ENCODE measurements at places on chromosomes 5 and 9. TPM values are rescaled to one million over a fixed set of nuclear protein-coding genes. Genes with fewer than 3 reads are reported as not detected.

The NUTM2F gene
- total RNA-seq, result not detected

The AQP7 gene
- 2.1 TPM for total RNA-seq

The GALNT10 gene
- 5.6 TPM for total RNA-seq

The HSPB3 gene
- total RNA-seq, result not detected

The CDX1 gene
- 0.77 TPM for total RNA-seq

The CENPK gene
- total RNA-seq, result not detected

The XRCC4 gene
- total RNA-seq, result 5.5 TPM

The ZFP62 gene
- total RNA-seq, result 43.6 TPM

The IFNB1 gene
- not detected for total RNA-seq

The TMEM232 gene
- 19.3 TPM for total RNA-seq

The SLU7 gene
- total RNA-seq, result 34.6 TPM

The DMRT3 gene
- total RNA-seq, result 0.18 TPM

The CSF1R gene
- total RNA-seq, result 32.9 TPM

The CDK7 gene
- total RNA-seq, result 4.4 TPM

DNA sequence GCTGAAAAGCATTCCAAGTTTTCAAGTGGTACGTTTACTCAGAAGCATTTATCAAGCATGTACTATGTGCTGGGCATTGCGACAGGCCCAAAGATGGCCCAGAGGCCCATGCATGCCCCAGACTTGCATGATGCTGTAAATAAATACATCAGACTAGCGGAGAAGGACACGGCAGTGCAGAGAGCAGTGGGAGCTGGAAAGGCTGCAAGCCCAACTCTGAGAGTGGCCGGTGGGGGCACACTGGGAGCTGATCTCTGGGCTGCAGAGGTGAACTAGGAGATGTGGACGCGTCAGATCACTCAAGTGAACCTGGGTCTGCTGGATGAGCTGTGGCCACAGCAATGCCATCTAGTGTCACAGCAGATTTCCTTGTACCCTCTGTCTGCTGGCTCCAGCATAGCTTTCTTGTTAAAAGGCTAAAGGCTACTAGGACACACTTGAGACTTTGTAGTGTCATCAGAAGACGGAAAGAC lies 246.9 kb downstream of the FANCC start:
- no peak for DNase-seq

DNA sequence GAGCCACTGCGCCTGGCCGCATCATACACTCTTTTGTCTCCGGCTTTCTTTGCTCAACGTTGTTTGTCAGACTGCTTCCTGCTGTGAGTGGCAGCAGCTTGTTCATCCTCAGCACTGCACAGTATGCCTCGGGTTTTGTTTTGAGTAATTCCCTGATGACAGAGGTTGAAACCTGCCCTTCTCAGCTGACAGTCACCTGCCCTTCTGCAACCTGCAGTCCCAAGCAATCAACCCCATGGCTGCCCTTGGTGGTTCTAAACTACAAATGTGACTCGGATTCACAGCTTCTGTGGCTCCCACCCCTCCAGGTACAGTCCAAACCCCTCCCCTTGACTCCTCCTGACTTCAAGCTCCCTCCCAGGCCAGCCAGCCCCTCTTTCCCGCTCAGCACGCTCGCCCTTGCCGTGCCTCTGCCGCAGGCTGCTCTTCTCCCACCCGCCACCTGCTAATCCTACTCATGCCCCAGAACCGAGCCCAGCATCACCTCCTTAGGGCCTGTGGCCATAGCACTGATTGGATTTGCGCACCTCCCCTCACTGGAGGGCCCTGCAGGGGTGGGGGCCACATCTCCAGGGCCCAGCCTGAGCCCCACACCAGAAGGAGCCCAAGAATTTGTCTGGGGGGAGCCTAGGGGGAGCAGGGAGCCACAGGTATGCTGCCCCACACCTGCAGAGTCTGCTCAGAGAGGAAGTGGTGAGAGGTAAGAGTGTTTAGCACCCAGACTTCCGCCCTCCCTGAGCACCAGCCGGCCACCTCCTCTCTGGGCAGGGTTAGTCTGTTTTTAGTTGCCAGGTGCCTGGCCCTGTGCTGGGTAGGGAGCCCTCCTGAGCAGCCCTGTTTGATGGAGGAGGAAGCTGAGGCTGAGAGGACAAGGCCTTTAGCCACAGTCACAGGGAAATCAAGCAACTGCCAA lies 10.1 kb downstream of the EEIG1 start:
- DNase-seq, result no peak

DNA sequence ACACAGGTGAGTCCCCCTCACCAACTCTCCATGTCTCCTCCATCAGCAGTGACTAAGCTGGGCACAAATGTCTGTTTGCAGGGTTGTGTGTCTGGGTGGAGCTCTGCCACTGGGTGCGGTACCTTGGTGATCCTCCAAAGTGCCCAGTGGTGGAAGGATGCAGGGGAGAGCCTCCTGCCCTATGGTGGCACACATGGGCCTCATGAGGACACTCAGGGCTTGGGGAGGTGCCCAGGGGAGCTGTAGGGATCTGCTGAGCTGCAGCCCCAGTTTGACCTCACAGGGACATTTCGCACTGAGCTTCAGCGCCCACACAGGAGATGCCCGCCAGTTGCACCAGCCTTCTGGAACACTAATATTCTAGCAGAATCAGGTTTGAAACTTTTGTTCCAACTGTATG lies 29.5 kb downstream of the S1PR3 start:
- no peak for DNase-seq

DNA sequence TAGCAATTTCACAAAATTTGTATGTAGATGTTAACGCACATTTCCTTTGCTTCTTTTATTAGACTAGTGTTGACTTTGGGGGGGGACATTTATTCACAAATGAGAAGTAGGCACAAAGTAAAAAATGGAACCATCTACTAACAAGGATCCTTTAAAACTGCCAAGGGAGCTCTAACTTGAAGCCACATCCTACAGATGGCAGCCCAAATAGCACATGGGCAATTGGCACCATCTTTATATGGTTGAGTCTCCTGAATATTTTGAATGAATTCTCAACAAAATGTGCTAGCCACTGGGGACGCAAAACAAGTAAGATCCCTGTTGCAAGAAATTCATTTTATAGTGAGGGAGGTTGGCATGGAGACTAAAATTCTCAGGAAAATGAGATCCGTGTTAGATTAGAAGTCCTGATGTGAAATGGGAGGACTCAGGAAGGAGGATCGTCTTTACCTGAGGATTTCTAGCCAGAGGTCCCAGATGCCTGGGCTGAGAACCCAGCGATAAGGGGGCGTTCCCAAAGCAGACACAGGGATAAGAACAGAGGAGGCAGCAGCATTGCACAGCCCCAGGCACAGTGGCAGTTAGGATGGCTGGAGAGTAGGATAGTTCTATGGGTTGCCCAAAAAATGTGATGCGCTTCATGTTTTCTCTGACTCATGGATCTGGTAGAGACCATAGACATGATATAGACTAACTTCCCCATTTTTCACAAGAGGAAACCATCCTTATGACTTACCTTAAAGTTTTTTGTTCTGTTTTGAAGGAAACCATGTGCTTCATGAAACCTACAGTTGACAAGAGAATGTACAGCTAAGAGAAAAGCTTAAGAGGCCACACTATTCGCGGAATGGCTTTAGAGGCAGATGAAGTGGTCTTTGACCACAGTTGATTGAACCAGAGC lies 37.4 kb downstream of the C9orf152 start:
- DNase-seq, result no peak

DNA sequence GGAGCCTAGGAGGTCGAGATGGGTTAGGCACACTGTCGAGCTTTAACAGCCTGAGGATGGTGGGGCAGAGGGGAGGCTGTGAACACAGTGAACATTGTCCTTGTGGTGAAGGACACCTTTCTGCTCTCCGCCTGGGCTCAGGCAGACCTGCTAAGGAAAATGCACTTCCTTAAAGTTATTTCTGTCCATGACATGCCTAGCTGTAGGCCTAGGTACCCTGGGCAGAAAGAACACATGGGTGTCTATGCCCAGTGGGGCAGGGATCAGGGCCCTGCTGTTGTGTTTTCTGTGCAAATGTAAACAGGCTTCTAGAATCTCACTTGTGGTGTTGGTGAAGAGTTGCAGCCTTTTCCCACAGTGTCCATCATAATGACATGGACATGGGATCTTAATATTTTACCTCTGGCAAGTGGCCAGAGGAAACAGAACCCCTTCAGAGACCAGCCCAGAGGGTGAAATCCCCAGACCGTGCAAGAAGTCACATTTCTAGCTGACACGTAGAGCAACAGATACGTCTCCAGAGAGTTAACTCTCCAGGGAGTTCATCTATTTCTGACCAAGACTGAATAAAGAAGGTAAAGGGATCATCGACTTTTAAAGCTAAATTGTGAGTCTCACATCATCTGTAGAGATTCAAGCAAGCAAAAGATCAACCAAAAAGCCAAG lies 79.2 kb downstream of the C9orf152 start:
- DNase-seq, result no peak

DNA sequence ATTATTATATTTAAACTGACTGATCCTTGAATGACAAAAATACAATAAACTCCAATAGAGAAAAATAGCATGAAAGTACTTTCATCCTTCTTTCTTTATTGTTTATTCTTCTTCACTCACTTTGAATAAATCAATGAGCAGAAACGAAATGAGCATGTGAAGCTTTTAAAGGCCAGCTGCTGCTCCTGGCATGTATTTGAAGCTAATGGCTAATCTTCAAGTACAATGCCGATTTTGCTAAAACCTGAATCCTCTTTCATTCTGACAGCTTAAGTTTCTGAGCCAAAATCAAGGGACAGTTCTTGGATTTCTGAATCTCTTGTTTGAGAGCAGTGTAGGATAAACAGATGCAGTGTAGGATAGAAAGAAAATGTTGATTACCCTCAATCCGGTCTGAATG lies 237.3 kb downstream of the CDH10 start:
- no peak for DNase-seq

GRCh38 chr9:126113176-126113575 lies 213.5 kb upstream of the MVB12B start:
- no peak for DNase-seq

GRCh38 chr9:33924978-33925797 lies 108.2 kb downstream of the UBE2R2 start:
- DNase-seq, result peak; percentile 49

GRCh38 chr5:177269976-177270375 lies 33.5 kb downstream of the RAB24 start:
- no peak for DNase-seq
